Effector memory CD4-positive, alpha-beta T cell (primary cell): ENCODE measurements at places on chromosomes 5 and 9.

- no peaks in the 10 kb centered on the region for H3K27me3 ChIP-seq
- H3K27ac ChIP-seq, result no peak overlapping the region
- DNase-seq, result no peak
- no peaks in the 10 kb centered on the region for H3K36me3 ChIP-seq
- no peak overlapping the region for H3K4me3 ChIP-seq
These were observed 59.1 kb upstream of the SH3GL2 start for GRCh38 chr9:17519761-17520160.

- H3K4me1 ChIP-seq, result no peaks in the 10 kb centered on the region
- no peaks in the 10 kb centered on the region for H3K27me3 ChIP-seq
- no peak overlapping the region for H3K4me3 ChIP-seq
- H3K27ac ChIP-seq, result no peak overlapping the region
- H3K36me3 ChIP-seq, result no peaks in the 10 kb centered on the region
- DNase-seq, result no peak
These were observed 123.7 kb upstream of the NFIB start for GRCh38 chr9:14437354-14438231.

GRCh38 chr9:88746029-88746742 lies 211.2 kb downstream of the NXNL2 start:
- DNase-seq, result no peak
- H3K4me1 ChIP-seq, result no peaks in the 10 kb centered on the region
- no peak overlapping the region for H3K4me3 ChIP-seq
- H3K27ac ChIP-seq, result no peak overlapping the region

DNA sequence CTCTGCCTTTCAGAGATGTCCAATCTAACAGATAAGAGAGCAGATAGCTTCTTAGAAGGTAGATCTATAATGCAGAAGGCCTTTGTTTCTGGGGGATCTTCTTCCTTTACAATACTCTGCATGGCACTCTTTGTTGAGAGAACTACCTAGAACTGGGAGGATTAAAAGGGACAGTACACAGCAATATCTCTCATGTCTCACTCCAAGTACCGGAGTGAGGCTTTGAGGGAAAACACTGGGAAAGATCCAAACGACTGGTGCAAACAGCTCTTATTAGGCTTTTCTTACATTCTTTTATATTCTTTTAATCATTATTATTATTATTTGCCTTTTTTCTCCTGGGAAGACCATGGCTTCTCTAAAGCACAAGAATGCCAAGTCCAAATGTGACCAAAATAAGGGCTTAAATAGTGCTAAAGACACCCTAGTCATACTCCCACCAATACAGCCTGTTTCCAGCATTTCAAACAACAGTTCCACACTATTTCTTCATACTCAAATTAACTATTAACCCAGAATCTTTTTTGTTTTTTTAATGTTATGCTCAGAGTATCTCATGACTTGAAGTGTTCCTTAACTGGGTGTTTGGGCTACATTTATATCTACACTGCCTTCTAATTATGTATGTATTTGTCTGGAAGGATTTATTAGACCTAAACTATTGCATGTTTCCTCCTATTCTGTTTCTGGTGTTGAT lies 52.7 kb downstream of the ABHD17B start:
- no peak overlapping the region for H3K27ac ChIP-seq
- no peak for DNase-seq
- H3K36me3 ChIP-seq, result no peaks in the 10 kb centered on the region
- H3K4me3 ChIP-seq, result no peak overlapping the region
- H3K27me3 ChIP-seq, result no peaks in the 10 kb centered on the region

DNA sequence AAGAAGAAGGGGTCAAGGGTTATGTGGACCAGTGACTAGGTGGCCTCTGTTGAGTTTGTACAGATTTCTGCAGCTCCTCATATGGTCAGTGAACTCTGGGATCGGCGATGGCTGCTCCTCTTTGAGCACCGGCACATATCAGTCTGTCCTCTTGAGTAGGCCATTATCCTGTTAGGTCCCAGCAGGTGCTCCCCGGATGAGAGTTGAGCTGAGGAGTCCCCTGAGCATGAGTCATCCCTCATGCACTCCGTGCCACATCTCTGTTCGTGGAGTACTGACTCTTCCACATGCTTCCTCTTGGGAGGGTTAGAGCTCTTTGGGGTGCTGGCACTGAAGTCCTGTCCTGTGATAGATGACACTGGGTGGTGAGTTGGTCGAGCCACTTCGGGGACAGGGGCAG lies 143.7 kb downstream of the PTTG1 start:
- no peak overlapping the region for H3K27ac ChIP-seq
- H3K4me3 ChIP-seq, result no peak overlapping the region
- DNase-seq, result no peak

- no peak overlapping the region for H3K4me3 ChIP-seq
- H3K27me3 ChIP-seq, result no peaks in the 10 kb centered on the region
- no peak for DNase-seq
- no peaks in the 10 kb centered on the region for H3K36me3 ChIP-seq
- H3K4me1 ChIP-seq, result no peaks in the 10 kb centered on the region
- no peak overlapping the region for H3K27ac ChIP-seq
These were observed 47.3 kb downstream of the PRLR start for GRCh38 chr5:35182910-35183535.

GRCh38 chr5:93240228-93240834 lies 340.7 kb downstream of the NR2F1-AS1 start:
- no peaks in the 10 kb centered on the region for H3K4me1 ChIP-seq
- H3K27me3 ChIP-seq, result no peaks in the 10 kb centered on the region
- no peak for DNase-seq
- no peaks in the 10 kb centered on the region for H3K36me3 ChIP-seq

- no peak overlapping the region for H3K27ac ChIP-seq
- no peaks in the 10 kb centered on the region for H3K27me3 ChIP-seq
- DNase-seq, result no peak
- H3K4me1 ChIP-seq, result no peaks in the 10 kb centered on the region
- no peak overlapping the region for H3K4me3 ChIP-seq
- no peaks in the 10 kb centered on the region for H3K36me3 ChIP-seq
These were observed 182.8 kb downstream of the SPOCK1 start for GRCh38 chr5:137316346-137316736.

DNA sequence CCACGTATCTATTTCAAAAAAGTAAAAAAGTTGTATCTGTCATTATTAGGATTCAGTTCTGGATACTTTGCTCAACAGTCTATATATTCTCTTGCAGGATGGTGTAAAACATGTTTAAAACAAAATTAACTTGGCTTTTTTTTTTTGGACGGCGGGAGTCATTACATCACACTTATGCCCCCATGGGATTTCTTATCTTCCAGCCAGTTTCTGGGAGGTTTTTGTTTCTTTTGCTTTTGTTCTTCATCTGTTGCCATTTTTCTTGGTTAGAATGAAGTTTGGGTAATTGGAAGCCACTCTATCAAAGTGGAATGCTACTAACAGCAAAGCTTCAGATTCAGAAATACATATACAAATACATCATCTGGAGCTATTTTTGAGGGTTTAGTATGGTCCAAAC lies 1.8 kb upstream of the STARD4 start:
- no peak for DNase-seq
- H3K27me3 ChIP-seq, result no peaks in the 10 kb centered on the region
- peaks cover 6% of the 10 kb centered on the region for H3K4me1 ChIP-seq
- H3K27ac ChIP-seq, result no peak overlapping the region
- H3K36me3 ChIP-seq, result no peaks in the 10 kb centered on the region

GRCh38 chr9:10055886-10056395 lies 556.9 kb downstream of the PTPRD start:
- H3K27me3 ChIP-seq, result no peaks in the 10 kb centered on the region
- H3K4me1 ChIP-seq, result no peaks in the 10 kb centered on the region
- H3K27ac ChIP-seq, result no peak overlapping the region
- no peak for DNase-seq
- H3K4me3 ChIP-seq, result no peak overlapping the region

GRCh38 chr9:116501871-116502270 lies 185.2 kb upstream of the TRIM32 start:
- no peaks in the 10 kb centered on the region for H3K4me1 ChIP-seq
- H3K4me3 ChIP-seq, result no peak overlapping the region
- no peak for DNase-seq
- no peaks in the 10 kb centered on the region for H3K36me3 ChIP-seq
- H3K27me3 ChIP-seq, result no peaks in the 10 kb centered on the region

- no peaks in the 10 kb centered on the region for H3K36me3 ChIP-seq
- no peak for DNase-seq
- H3K4me1 ChIP-seq, result peaks cover 20% of the 10 kb centered on the region
- no peaks in the 10 kb centered on the region for H3K27me3 ChIP-seq
These were observed 151.6 kb upstream of the KLF9 start for GRCh38 chr9:70566066-70566465.

DNA sequence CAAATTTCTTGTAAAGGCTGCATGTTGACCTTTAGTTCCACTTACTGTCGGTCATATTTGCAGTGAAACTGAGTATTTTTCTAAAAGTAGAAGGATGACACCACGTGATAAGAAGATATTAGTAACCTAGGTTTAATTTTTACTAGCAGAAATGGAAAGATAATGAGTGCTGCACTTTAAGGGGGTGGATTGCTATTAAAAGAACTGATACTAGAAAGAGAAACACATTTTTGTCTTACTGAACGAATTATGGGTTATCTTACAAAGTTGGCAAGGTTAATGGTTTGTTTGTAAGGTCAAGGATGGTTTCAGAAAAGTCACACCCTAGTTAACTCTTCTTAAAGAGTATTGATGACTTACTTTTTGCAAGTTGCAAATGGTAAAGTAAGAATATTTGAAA lies 2.4 kb downstream of the MACIR start:
- no peak for DNase-seq
- H3K27me3 ChIP-seq, result no peaks in the 10 kb centered on the region
- H3K4me3 ChIP-seq, result no peak overlapping the region
- no peaks in the 10 kb centered on the region for H3K36me3 ChIP-seq
- H3K27ac ChIP-seq, result no peak overlapping the region

DNA sequence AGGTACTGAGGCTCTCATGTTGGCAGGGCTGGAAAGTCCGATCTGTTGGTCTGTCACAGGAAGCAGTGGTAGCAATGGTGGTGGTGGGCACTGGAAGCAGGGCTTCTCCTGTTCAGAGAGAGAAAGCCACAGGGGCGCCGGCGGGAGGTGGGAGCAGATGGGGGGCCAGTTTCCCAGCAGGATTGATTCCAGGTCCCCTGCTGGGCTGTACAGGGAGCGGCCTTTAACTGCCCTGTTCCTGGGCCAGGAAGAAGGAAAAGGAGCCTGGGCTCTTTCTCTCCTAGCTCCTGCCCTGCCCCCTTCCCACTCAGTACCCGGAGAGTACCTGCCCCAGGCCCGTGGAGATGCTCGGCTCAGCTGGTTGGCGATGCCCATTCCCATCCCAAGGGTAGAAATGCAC lies 2.6 kb upstream of the DAB2IP start:
- H3K27ac ChIP-seq, result no peak overlapping the region
- no peak overlapping the region for H3K4me3 ChIP-seq
- peaks cover 11% of the 10 kb centered on the region for H3K4me1 ChIP-seq
- no peaks in the 10 kb centered on the region for H3K36me3 ChIP-seq

GRCh38 chr9:96186591-96187011 lies 115.4 kb downstream of the HSD17B3 start:
- no peaks in the 10 kb centered on the region for H3K27me3 ChIP-seq
- no peaks in the 10 kb centered on the region for H3K4me1 ChIP-seq
- no peaks in the 10 kb centered on the region for H3K36me3 ChIP-seq
- H3K27ac ChIP-seq, result no peak overlapping the region
- H3K4me3 ChIP-seq, result no peak overlapping the region

DNA sequence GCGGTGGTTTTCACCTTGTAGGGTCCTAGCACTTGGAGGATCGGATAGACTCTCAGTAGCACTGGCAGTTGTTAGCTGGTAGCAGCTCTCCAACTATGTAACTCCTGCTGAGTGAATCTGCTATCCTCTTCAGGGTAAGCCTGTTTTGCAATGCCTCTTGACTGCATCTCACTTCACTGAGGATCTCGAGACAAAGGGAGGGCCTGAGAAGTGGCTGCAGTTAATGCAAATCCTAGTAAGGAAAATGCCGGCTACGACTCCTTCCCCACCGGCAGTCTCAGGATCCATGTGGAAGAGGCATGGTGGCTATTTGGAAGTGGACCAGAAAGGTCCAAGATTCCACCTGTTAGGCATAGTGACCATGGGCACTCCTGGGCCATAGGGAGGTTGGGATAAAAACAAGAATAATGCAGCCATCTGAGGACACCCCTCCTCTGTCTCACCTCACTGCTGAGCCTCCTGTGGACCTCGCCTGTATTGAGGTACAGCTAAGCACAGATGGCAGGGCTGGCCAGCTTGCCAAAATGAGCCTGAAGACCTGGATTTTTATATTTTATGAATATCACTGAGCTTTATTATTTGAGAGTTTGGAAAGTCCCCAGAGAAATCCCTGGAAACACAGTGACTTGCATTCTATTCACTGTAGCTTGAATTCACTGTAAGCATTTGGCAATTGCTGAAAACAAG lies 146.0 kb downstream of the LIFR start:
- no peak overlapping the region for H3K4me3 ChIP-seq
- DNase-seq, result no peak
- H3K27me3 ChIP-seq, result peaks cover 3% of the 10 kb centered on the region

DNA sequence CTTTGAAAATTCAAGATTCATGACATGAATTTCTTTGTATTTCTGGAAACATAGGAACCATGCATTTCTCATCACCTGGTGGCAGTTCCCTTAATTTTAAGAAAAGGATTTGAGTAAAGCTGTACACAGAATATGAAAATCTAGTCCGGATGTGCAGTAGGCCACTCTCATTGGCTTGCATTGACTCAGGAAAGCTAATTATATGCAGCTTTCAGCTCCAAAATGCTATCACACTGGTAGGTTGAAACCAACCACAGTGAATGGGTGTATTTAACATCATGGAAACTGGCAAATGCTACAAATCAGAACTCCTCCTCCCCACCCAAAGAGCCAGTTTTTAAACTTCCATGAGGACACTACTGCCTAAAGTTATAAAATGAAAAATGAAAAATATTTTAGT lies 161.6 kb upstream of the FBXL17 start:
- H3K4me3 ChIP-seq, result no peak overlapping the region
- no peaks in the 10 kb centered on the region for H3K36me3 ChIP-seq
- DNase-seq, result no peak
- H3K4me1 ChIP-seq, result no peaks in the 10 kb centered on the region

- no peaks in the 10 kb centered on the region for H3K36me3 ChIP-seq
- no peak overlapping the region for H3K4me3 ChIP-seq
- H3K27me3 ChIP-seq, result no peaks in the 10 kb centered on the region
- H3K4me1 ChIP-seq, result no peaks in the 10 kb centered on the region
These were observed 291.9 kb downstream of the FBXL7 start for GRCh38 chr5:15791859-15792258.

GRCh38 chr5:176355400-176356178 lies 6.0 kb downstream of the KIAA1191 start:
- no peaks in the 10 kb centered on the region for H3K4me1 ChIP-seq
- H3K27me3 ChIP-seq, result no peaks in the 10 kb centered on the region
- H3K4me3 ChIP-seq, result no peak overlapping the region

GRCh38 chr9:128225770-128226411 lies 22.7 kb downstream of the DNM1 start:
- H3K27me3 ChIP-seq, result no peaks in the 10 kb centered on the region
- DNase-seq, result no peak
- H3K27ac ChIP-seq, result no peak overlapping the region
- H3K4me3 ChIP-seq, result no peak overlapping the region
- no peaks in the 10 kb centered on the region for H3K36me3 ChIP-seq

- no peak overlapping the region for H3K4me3 ChIP-seq
- DNase-seq, result peak; percentile 29
- H3K4me1 ChIP-seq, result peaks cover 16% of the 10 kb centered on the region
- peaks cover 20% of the 10 kb centered on the region for H3K27me3 ChIP-seq
- H3K36me3 ChIP-seq, result no peaks in the 10 kb centered on the region
These were observed 59.0 kb downstream of the MAT2B start for GRCh38 chr5:163564321-163564938.
